ENCODE measurements at places on chromosomes 4 and X.

GRCh38 chrX:47628982-47629381 is 748 bp downstream of the CFP start:
- DNase-seq: no peak

- no peak for DNase-seq
These were observed 241.8 kb downstream of the FBXO8 start for GRCh38 chr4:174041555-174042105.

- DNase-seq: no peak
These were observed 75.0 kb downstream of the ZFYVE28 start for GRCh38 chr4:2343476-2343875.

DNA sequence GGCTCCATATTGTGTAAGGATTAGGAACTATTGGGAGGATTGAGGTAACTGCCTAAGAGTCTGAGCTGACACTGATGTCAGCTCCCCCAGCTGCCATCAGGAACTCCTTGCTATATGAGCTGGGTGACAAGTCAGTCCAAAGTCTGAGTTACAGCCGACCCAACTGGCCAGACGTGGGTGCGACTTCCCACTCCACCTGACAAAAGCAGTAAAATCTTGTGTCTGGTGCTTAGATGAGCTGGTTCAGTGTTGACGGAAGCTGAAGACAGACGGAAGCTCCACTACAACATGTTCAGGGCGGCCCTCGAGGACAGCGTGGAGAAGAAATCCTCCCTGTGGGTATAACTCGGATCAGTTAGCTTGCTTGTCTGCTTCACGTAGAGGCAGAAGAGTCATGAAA is 22.8 kb upstream of the NAT8L start:
- DNase-seq: no peak

DNA sequence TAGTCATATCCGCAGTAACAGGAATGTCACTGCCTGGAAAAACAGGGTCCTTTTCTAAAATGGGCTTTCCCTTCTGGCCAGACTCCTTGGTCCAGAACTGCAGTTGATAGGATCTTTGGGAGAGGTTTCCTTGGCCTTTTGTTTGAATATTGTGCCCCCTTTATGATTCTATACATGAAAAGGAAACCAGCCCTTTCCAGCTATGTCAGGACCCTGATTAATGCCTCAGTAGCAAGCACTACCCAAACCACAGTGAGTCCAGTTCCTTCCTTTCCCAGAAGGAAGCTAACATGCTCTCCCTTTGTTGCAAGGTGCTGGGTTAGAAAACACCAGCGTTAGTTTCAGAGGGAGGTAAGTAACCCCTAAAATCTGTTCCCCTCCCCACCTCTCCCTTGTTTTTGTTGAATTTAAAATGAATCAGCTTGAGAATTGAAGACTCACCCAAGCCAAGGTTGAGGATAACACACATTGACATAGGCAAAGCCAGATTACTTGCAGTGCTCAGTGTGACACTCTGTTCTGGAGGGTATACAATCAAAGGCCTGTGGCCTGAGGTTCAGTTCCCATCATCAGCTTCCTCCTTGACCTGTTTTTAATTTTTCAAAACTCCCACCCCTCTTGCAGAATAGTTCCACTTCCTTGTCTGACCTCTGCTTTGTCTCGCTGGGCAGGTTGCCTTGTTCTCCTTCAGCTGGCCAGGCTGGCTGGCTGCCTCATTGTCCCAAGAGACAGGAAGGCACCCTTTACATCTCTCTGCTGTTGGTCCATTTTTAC is 87.6 kb upstream of the PLAC1 start:
- DNase-seq: no peak

- DNase-seq: no peak
These were observed 26.8 kb downstream of the PPP2R2C start for GRCh38 chr4:6445403-6446129.

DNA sequence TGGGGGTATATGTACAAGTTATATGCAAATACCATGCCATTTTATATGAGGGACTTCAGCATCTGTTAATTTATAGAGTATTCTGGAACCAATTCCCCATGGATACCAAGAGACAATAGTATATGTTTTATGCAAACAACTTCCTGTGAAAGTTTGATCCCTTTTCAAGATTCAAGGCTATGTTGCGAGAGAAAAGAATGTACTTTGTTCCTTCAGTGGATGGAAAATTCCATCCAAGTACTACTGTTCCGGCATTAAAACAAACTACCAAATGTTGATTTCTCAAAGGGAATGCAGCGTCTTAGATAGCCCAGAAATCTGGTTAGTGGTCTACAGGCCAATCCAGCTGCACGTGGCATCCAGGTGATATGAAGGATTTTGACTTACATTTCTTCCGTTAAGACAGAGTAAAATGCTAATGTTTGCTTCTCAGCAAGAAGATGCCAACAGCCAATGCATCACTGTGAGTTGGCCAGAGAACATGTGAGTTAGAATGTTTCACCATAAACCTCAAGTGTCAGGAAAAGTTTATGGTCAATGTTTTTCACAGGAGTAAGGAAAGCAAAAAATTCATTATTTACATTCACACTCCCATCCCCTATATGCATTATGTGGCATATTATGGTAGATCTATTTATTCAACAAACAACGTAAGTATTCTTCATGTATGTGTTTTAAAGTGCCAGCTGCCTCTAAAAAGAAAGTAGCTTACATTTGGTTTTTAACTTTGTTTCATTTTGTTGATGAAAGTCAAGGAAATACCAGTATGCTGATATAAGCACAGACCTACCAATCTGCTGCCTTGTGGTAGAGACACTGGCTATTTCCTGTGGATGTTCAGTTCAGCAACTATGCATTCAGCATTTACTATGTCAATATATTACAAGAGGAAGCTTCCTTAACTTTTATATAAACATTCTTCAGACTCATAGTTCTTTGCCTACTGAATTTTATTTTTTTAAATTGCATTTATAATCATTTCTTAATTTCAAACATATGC is 44.4 kb downstream of the METTL14 start:
- no peak for DNase-seq

- no peak for DNase-seq
These were observed 10.9 kb downstream of the MFAP3L start for GRCh38 chr4:170015285-170015684.

DNA sequence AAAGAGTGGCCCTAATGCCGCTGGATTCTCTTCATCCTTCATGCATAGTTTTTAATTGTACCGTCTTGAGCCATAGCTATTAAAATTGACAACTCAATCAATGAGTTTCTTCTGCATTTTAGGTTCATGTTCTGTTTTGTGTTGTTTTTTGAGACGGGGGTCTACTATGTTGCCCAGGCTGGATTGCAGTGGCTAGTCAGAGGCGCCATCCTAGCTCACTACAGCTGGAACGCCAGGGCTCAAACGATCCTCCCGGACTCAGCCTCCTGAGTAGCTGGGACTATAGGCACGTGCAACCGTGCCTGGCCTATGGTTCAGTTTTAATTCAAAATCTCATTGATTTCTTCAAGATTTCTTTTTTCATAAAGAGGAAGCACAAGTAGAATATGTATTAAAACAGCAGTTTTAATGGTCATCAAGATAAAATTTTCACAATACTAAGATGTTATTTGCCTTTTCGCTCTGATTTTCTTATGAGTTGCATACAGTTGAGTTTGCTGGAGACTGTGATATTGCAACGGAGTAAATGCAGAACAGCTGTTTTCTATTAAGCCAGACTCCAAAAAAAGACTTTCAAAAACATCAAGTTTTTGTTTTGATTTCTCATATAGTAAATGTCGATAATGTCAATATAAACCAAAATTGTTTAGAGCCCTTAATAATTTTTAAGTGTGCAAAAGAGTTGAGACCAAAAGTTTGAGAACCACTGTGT is 1.1 kb upstream of the STX18 start:
- DNase-seq: no peak

DNA sequence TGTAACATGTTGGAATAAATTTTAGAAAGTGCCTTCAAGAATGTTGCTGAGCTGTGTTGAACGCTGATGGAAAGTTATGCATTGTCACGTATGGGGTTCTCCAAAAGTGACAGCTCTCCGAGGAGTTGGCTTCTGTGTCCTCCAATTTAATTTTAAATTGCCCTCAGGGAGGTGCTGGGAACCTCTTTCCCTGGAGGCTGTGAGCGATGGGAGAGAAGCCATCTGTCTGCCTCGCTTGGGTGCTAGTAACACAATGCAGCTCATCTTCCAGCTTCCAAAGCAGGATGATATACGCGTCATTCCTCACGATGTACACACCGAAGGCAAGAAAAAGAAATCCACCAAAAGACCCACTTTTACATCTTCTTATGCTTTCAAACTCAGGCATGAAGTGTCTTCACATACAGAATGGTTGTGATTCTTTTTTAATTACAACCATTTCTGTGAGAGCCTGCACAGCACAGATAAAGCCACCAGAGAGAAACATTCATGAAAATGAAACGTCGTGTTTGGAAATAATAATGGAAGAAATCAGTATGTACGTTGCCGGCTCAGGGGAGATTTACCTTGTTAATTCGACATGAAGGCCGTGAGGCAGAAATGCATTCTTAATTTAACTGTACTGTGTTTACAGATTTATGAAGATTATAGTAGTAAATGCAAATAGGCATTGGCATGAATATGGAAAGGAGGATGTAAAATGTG is 218.9 kb downstream of the ASMT start:
- no peak for DNase-seq

DNA sequence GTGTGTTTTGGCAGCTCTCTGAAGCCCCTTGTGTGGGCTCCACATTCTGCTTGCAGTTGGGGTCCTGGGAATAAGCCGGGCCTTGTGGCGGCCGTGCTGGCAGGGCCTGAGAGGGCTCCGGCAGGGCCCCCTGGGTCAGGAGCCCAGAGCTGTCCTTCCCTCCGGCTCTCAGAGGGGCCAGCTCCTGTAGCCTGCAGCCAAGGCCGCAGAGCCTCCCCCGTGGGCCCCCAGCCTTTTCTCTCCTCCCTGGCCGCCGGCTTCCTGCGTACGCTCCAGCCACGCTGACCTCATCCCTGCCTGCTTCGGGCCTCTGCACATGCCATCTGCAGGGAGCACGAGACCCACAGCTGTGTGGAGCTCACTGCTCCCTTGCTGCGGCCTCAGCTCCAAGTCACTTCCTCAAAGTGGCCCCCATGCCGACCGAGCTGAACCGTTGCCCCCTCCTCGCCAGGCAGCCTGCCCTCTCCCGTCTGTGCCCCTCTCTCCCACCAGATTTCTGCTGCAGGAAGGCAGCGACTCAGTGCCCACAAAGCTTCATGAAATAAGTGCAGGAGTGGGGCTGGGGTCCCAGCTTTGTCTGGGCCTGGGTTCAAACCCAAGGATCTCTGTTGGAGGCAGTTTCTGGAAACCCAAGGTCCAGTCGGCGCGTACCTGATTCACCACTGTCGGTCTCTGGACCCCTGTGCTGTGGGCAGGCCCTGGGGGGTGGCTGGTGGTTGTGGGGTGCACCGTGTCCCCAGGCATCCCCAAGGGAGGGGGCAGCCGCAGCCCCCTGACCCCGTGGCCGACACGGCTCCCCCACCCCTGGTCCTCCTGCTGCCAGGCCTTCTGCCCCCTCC is 57.1 kb upstream of the NKX1-1 start:
- no peak for DNase-seq

DNA sequence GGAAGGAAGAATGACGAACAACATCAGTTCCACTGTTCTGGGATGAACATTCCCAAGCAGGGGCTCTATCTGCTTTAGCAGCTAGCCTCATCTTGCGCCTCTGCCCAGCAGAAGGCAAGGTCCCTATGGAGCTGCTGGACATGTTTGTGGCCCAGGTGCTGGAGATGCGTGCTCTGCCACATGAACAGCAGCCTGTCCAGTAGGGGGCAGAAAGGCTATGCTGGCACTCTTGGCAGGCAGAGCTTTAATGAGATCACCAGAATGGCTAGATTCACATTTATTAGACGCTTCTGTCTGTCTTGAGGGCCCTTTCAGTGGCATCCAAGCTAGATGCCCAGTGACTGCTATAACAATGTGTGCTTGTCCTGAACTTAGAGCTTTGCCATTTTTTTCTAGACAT is 1826.0 kb downstream of the STIM2 start:
- DNase-seq: no peak

- DNase-seq: no peak
These were observed 122.5 kb downstream of the NFKB1 start for GRCh38 chr4:102623622-102624021.

- DNase-seq: no peak
These were observed 61.6 kb upstream of the SPP1 start for GRCh38 chr4:87913896-87914295.

DNA sequence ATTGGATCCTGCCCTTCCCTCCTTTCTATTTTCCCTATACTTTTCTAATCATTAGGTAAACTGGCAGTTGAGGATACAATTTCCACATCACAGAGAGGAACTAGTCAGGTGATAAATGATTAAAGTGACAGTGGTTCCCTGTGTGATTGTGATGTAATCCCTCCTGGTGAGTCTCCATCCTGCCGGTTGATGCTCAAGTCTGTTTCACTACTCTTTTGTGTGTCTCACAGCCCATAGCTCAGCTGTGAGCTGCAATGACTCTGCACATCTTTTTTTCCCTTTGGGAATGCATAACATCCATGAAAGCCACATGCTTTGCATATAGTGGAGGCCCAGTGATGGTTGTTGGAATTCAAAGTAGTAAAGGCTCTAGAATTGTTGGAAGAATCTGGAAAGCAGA is 60.4 kb downstream of the CCNI start:
- no peak for DNase-seq

DNA sequence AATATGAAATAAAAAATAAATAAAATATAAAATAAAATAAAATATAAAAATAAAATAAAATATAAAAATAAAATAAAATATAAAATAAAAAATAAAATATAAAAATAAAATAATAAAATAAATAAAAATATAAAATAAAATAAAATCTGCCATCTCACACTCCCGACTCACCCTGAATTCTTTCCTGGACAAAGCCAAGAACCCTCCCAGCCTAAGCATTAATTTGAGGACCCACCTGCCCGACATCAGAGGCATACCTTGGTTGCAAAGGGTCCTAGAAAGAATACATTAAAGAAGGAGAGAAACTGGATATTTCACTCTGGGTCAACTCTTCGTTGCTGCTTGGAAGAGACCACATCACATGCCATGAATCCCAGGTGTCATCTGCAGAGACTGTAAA is 138.3 kb downstream of the CRLF2 start:
- no peak for DNase-seq

DNA sequence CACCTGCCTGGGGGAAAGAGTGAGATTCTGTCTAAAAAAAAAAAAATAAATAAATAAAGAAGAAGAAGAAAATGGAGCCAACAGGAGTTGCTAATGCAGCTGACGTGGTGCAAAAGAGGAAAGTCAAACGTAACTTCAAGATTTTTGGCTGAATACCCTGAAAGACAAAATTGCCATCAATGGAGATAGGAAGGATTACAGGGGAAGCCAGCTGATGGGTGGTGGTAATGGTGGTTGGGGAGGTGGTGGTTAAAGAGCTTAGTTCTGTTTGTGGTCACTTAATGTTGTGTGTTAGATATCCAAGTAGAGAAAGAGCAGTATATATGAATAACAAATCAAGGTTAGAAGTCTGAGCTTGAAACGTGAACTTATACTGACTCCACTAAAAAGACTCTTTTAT is 225.4 kb downstream of the ARHGAP24 start:
- no peak for DNase-seq

GRCh38 chr4:158094413-158095134 is 78.3 kb downstream of the GASK1B start:
- no peak for DNase-seq

- no peak for DNase-seq
These were observed 4.2 kb downstream of the CXorf65 start for GRCh38 chrX:71102292-71102691.

- DNase-seq: no peak
These were observed 29.5 kb upstream of the IL3RA start for GRCh38 chrX:1306909-1307625.
